ENCODE measurements at places on chromosomes 13 and 19.

DNA sequence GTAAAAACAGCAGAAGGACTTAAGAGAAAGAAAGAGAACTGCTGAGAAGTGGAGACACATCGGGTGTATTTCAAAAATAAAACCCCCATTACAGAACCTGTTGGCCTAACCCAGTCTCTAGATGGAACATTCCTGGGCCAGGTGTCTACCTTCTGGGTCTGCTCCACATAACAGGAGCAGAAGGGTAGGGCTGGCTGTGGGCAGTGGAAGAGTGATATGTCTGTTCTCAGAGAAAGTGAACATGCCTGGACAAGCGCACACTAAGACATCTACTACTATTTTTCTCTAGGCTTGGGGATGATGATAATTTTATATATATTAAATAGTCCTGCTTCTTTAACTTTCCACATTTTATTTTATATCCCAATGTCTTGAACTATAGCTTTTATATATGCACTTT, 267.1 kb downstream of the TBC1D4 start:
- DNase-seq = no peak

DNA sequence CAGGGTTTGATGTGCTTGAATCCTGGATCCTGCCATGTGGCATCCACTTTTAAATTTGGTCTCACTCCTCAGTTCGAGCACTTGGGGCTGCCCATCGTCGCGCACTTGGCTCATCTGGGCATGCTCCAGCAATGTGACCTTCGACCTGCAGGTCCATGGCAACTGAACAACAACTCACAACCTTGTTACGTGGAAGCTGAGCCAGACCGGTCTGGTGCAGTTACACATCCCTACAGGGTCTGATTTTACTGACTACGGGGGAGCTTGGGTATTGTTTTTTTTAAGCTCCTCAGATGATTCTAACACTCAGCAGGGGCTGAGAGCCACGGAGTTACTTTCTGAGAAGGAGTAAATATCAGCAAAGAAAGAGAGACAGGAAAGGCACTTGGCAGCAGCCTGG, 769.6 kb downstream of the UQCRFS1 start:
- no peak for DNase-seq

GRCh38 chr19:13817018-13817614, 21.9 kb downstream of the ZSWIM4 start:
- no peak for DNase-seq

DNA sequence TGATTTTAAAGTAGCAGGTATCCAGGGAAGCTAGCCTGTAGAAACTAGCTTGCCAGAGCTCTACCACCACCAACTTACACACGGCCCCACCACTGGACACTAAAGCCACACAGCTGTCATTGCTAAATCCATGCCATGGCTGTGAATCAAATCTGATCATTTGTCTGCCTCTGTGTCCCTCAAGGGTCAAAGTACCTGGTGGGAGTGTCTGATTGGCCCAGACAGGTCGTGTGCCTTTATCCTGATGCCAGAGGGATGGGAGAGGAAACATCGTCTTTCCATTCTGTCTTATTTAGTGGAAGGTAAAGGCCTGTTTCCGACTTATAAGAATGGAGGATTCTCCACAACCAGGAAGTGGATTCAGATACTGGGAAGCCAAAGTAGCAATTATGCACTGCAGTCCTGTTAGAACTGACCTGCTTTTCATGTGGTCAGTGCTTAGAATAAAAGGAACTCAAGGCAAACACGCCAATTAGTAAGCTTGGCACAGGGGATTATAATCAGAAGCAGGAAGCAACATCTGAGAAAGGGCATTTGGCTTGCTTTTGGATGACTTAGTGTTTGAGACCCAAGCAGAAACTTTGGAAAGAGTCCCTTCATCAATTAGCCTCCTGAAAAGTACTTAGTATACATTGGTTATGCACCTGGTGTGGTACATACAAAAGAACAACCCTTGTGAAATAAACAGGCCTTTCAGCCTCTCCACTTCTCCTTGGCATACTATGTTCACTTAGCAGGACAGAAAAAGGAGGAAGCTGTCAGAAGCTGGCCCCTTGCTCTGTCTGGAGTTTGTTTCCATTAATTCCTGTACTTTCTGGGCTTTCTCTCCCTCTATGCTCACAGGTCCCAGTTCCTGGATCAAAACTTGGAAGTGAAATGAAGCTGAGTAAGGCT, 192.4 kb downstream of the NUFIP1 start:
- peak; percentile 24 for DNase-seq

GRCh38 chr13:110368408-110368807, 61.3 kb downstream of the COL4A2 start:
- DNase-seq = no peak

GRCh38 chr13:98557937-98558792, 18.7 kb downstream of the STK24 start:
- no peak for DNase-seq

DNA sequence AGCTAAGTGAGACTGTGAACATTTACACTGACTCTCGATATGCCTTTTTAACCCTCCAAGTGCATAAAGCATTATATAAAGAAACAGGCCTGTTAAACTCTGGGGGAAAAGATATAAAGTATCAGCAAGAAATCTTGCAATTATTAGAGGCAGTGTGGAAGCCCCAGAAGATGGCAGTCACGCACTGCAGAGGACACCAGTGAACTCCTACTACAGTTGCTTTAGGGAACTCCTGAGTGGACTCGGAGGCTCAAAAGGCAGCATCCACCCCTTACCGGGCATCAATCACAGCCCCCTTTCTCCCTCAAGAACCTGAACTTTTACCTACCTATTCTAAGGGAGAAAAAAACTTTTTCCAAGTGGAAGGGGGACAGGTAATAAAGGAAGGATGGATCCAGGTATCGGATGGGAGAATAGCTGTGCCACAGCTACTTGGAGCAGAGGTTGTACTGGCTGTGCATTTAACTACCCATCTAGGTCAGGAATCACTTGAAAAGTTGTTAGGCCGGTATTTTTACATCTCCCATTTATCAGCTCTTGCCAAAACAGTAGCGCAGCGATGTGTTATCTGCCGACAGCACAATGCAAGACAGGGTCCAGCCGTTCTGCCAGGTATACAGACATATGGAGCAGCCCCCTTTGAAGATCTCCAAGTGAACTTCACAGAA, 80.1 kb downstream of the ZNF486 start:
- peak; percentile 21 for DNase-seq

- no peak for DNase-seq
These were observed 38.7 kb upstream of the PCDH8 start for GRCh38 chr13:52887165-52887564.

DNA sequence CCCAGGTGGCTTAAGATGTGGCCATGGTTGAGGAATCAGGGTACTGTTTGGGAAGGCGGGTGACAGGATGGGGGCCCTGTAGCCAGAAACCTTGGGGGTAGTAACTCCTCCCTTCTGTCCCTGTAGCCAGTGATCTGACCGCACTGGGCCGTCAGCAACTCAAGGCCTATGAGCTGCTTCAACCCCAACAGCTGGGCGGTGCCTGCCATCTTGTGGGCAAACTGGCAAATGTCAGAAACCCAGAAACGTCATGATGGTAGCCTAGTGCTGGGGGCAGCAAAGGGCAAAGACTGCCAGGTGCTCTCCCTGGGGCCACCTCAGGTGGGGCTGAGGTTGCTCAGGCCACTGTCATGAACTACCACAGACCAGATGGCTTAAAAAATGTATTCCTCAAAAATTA, 3.5 kb downstream of the COPE start:
- DNase-seq = peak; percentile 66

DNA sequence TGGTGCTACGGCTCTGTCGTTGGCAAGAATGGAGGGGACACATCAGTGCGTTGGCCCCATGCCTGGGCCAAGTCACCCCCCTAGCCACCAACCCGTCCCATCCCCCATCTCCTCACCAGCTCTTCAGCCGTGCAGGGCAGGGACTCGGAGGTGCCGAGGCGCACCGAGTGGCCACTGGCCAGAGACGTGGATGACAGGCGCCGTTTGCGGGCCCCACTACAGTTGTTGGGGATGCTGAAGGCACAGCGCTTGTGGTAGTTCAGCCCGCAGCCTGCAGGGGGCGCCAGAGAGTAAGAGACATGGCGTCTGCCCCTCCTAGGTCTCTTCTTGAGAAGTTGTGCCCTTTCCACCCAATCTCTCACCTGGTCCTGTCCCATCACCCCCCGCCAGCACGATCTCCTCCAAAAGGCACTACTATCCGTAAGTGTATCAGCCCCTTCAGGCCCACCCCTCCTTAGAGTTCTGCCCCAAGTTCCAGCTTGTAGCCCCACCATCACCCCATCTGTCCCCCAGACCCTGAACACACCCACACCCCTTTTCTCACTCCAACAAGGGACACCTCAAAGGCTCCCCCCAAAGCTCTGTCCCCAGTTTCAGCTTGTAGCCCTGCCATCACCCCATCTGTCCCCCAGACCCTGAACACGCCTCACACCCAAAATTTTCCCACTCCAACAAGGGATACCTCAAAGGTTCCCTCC, 12.4 kb downstream of the PRKD2 start:
- DNase-seq = peak; percentile 64

DNA sequence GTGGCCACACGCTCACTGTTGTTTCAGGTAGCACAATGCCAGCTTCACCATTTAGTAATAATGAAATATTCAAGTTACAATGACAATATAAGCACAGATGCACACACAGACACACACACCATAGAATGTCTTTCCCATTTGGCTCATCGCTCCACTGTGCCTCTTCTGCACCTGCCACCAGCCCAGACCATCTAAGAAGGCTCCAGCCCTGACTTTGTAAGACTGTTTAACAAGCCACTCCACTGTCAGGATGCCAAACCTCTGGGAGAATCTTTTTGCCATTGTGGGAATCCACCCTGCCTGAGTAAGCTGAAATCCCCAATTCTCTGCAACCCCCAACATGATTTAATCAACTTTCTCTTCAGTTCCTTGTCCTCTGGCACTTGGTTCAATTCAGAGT, 60.6 kb downstream of the LHFPL6 start:
- DNase-seq = no peak

DNA sequence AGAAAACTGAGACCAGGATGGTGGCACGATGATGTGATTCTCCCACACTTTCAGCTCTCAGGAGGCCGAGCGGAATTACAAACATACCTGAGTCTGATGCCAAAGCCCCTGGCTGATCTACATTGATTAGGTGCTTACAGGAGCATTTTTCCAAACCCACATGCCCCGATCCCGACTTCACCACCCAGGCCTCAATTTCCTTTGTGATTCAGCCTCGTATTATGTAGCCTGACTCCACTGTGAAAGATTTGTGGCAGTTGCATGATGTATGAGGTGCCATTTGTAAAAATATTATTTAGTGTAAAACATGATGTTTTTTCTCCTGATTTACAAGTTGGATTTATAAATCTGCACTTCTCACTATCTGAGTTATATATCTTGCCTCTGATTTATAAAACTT, 118.0 kb downstream of the TSHZ3 start:
- DNase-seq = no peak

GRCh38 chr19:3358689-3359014, 7.7 kb upstream of the NFIC start:
- DNase-seq = no peak

GRCh38 chr19:29245215-29245614, 32.3 kb upstream of the UQCRFS1 start:
- DNase-seq = no peak

- DNase-seq = peak; percentile 69
These were observed at the start of gene PGPEP1 for GRCh38 chr19:18340190-18340989. PGPEP1 (plus strand) TSS chr19:18340598; CDS start chr19:18340682, 84 bp downstream.

DNA sequence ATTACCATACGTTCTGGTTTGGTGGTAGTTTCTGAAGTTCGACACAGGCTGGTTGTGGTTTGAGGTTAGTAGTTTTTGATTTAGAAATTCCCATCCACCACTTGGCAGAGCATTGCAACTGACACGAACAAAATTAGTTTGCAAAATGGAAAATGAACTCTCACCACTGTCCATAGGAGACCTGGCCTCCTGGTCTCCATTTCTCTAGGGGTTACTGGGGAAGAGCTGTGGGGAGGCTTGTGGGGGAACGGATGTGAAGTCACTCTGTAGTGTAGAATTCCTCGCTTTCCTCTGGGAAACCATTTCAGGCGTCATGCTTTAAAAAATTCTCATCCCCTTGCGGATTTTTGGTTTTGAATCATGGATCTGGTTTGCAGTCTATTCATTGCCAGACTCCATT, 321.5 kb upstream of the MAB21L1 start:
- no peak for DNase-seq

DNA sequence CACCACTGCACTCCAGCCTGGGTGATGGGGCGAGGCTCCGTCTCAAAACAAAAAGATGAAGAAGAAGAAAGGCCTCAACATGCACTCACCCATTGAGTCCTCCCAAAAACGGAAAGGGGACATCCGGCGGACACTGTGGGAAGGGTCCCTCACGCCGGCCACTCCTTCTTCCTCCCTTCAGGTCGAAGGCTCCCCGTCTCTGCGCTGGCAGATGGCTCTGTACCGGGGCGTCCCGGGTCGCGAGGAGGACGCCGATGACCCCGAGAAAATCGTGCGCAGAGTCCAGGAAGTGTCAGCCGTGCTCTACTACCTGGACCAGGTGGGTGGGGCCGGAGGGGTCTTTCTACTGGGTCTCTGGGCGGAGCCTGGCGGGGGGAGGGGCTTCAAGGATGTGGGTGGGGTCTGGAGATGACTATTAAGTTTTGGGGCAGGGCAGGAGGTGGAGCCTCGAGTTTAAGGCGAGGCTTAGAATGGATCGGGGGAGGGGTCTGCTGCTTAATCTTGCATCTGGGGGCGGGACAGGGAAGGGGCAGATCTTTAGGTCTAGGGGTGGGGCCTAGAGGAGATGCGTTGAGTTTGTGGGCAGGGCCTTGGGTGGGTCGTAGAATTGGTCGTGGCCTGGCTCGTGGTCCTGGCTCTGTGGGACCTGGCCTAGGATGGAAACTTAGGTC, 90.2 kb downstream of the MAP4K1 start:
- DNase-seq = no peak

GRCh38 chr19:19823916-19824315, 2.4 kb upstream of the ZNF506 start:
- DNase-seq = no peak

GRCh38 chr13:81283062-81283461, 942.1 kb upstream of the SPRY2 start:
- DNase-seq = no peak

GRCh38 chr13:90868321-90868920, 479.1 kb upstream of the MIR17HG start:
- peak; percentile 50 for DNase-seq

GRCh38 chr13:107099661-107100060, 531.7 kb upstream of the ARGLU1 start:
- DNase-seq = peak; percentile 81

DNA sequence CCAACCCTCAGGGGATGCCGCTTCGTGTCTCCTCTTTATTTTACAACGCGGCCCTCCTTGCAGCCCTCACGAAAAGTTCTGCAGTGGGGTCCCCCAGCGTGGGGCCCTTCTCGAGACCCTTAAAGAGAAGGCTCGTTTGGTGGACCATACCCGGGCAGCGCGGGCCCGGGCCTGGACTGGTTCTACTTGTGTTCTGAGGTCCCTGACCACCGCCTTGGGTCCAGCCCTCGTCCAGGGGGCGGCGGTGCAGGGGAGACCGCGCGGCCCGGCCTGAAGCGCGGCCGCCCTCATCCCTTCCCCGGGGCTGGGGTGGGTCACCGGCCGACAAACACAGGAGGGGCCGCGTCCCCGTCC, 400 bp upstream of the SERP2 start:
- DNase-seq = no peak

DNA sequence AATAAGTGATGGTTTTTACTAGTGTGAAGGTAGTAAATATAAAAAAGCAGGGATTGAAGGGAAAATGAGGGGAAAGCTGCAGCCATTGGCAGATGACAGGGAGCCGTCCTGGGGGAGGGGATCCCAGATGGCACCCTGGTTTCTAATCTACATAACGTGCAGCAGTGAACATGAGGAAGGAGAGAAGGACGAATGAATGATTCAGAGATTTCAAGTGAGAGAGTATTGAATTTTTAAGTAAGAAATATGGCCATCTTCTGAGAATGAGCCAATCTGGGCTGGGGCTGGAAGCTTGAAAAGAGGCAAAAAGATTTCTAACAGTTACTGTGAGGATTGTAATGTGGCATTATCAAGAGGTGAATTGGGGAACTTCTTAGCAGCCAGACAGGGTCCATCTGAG, 414.2 kb downstream of the MYO16 start:
- DNase-seq = no peak
